ENCODE measurements at places on chromosomes 11 and 22.

GRCh38 chr11:98895936-98896335 is 124.8 kb upstream of the CNTN5 start:
- DNase-seq = no peak

GRCh38 chr11:30457087-30457486 is 129.1 kb downstream of the MPPED2 start:
- no peak for DNase-seq

DNA sequence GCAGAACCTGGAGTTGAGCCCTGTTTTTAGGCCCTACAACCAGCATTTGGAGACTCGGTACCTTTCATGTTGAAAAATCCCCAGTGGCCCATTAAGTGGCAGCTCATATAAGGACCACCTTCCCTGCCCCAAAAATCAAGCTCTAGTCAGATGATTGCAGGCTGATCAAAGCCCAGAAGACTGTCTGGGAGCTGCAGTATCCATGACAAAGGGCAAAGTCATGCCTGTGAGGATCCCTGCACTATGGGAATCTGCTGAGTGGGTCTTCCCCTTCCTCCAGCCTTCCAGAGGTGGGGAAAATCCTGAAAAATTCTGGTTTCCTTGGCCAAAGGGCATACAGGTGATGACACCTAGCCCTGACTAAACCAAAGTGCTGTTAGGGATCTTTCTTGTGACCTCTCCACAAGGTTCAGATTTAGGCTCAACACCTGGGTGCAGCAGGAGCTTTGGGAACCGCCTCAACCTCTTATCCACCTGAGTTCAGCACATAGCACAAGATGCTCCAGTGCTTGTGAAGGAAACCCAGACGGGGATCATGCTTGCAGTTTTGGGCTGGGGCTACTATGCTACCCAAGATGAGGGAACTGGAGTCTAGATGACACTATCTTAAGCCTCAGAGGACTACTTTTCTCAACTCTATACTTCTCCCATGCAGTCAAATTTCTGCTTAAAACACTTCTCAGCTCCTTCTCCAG is 1.2 kb upstream of the TRIM3 start:
- no peak for DNase-seq

DNA sequence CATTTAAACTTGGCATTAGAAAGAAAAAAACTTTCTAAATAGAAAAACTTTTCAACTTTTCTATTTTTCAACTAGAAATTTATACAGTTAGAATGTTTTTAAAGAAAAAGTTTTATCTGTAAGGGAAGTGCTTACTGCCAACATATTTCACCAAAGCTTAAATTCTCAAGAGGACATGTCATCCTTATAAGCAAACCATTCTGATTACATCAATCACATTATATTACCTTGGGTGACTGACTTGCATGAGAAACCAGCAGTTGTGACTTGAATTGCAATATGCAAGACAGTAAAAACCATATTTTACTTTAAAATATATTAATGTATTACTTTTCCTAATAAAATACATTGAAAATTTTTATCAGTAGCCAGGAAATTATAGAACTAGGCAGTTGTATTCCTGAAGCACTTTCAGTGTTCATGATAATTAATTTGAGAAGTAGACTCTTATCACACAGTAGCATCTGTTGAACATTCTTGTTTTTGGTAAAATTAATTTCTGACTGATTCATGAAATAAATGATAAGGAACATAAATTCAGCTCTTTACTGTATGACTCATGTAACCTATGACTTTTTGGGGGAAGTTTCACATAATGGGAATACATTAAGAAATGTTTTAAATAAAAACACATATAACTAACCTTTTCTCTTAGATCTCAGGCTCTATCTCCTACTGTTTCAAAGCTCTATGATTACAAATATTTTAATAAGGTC is 345.0 kb upstream of the CCDC179 start:
- DNase-seq = no peak

DNA sequence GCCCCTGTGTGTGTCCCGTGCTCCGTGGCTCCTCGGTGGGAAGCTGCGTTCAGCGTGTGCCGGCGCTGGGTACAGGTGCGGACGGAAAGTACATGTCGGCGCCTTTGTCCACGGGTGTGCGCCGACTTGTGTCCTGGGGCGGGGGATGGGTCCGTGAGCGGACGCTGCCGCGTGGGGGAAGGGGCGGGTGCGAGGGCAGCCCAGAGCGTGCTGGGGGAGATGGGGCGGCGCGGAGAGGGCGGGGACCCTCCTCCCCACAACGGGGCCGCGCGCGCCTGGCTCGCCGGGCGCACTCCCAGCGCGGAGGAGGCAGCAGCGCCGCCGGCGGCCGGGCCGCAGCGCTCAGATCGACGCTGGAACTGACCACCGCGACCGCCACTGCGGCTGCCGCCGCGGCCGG is 33.6 kb upstream of the RELT start:
- DNase-seq = no peak

DNA sequence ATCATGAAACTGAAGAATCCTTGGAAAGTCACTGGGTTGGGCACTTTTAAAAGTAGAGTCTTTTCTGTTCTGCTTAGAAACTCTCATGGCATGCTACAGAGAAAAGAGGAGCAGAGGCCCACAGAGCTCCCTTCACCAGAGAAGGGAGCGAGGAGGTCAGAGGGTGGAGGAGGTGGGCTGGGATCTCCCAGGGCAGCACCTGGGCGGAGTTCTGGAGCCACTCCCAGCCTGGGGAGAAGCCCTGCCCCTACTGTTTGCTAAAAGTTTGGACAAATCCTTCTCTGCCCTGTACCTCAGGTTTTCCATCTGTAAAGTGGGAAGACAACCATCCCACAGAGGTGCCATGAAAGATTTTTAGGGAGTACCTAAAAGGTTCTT is 299.1 kb downstream of the KIRREL3 start:
- DNase-seq = no peak

GRCh38 chr11:76859708-76860227 is 950 bp upstream of the ACER3 start:
- DNase-seq = no peak
